ENCODE measurements at places on chromosomes 3 and 15.

DNA sequence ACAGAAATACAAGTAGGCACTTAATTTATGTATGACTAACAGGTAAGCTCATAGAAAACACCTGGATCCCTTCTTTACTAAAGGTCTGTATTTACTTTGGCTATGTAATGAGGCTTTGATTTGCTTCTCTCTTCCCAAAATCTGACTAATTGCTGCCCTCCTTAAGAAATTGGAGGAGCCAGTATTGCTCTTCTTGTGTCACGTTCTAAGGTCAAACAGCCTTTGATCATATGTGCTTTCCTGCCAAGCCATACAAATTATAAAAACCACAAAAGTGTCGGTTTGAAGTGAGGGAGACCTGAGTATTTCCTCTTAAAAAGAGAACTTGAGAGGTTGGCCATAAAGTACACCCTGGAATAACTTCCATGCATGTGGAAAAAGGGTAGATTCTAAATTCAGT lies 112.1 kb upstream of the MB21D2 start:
- no peak for DNase-seq

DNA sequence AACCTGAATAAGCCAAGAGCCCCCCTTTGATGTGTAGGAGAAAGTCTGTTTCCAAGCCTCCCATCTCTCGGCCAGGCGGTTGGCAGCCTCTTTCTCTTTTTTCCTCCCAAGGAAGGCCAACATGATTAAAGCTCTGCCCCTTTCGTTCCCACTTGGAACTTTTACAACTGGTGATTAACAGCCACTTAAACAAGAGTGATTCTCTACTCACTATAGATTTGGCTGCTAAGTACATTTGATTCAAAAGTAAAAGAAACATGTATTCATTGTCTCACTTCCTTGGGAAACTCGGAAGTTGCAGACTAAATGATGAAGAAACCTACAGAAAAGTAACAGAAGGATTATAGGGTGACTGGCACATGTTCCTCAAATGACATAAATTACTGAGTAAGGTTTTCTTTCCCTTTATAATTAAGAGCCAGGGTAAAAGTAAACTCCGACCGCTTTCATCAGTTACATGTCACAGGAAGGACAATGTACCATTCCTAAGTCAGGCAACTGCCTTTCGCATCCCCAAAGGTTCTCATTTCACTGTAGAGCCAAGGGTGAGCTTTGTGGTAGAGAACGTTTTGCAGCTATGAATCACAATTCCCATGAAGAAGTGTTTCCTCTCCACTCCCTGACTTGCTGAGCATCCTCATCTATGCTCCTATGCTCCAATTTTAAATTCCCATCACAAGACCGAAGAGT lies 72.7 kb downstream of the MB21D2 start:
- no peak for DNase-seq

DNA sequence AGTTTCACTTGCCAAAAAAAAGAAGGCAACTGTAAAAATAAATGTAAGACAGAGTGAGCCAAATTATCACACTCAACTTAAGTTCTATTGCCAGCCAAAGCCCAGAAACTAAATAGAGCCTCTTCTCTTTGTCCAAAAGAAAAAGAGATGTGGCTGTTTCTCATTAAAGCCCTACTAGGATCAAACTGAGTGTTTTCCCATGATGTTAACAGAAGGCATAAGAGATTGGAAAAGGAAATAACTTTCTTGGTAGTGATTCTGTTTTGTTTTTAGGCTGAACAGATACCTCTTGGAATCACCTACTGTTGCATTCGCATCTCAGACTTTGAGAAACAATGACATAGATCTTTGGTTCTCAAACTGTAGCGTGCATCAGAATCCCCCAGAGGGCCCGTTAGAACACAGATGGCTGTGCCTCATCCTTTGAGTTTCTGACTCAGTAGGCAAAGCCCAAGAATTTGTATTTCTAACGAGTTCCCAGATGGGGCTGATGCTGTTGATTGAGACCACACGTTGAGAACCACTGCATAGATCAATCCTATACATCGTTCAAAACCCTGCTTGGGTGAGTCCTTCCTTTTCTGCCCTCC lies 42.5 kb upstream of the SRGAP3 start:
- DNase-seq: no peak

- DNase-seq: no peak
These were observed 10.7 kb downstream of the MUC20 start for GRCh38 chr3:195731356-195731905.

DNA sequence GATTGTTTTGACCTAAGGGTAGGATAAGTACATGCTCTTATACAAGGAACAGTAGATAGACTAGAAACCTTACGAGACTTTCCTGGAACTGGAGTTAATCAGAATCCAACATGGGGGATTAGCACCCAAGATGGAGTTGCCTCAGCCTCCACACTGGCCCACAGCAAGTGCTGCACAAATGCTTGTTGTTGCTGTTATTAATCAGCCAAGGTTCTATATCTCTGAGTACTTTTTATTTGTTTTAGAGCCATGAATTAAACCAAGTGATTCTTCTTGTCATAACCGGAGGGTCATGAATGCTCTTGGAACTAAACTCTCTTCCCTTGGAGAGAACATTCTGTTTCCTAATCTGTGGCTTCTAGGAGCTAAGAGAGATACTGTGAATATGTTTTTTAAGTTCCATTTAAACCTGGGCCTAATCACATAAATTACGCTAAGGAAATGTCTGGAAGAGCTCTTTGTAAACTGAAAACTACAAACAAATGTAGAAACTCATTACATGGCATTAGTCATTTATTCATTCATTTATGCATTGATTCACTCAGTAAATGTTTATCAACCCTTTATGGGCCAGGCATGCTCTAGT lies 5.7 kb upstream of the IL16 start:
- no peak for DNase-seq

GRCh38 chr3:171013822-171014748 lies 12.4 kb downstream of the SLC2A2 start:
- no peak for DNase-seq

DNA sequence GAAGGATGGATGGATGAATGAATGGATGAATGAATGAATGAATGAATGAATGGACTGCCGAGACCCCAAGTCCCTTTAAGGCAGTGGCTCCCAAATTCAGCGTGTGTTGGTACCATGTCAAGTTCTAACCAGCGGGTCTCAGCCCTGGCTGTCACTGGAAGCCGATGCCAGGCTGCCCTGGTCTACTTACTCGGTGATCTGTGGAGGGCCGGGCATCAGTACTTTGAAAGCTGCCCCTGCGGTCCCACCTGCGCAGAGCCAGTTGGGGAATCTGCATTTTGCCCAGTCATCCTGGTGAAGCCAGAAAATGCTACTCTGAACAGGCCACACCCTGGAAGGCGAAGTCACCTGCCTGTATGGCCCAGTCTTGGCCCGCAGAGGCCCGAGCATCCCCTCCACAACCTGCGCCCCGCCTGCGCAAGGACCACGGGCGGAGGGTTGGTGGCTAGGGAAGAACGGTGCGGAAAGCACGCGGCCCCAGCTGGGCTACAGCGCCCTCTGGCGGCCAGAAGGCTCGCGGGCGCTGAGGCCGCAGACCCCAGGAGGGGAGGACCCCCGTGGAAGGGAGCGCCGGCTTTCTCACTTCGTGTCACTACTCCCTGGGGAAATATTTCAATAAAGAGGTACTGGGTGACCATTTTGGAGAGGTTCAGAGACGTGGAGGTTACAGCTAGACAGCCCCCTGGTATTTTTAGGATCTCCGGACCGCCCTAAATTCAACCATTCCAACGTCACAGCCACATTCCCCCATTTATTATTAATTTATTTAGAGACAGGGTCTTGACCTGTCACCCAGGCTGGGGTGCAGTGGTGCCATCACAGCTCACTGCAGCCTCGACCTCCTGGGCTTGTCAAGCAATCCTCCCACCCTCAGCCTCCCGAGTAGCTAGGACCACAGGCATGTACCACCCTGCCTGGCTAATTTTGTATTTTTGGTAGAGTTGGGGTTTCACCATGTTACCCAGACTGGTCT lies 34.9 kb downstream of the PRKCD start:
- peak; percentile 33 for DNase-seq

DNA sequence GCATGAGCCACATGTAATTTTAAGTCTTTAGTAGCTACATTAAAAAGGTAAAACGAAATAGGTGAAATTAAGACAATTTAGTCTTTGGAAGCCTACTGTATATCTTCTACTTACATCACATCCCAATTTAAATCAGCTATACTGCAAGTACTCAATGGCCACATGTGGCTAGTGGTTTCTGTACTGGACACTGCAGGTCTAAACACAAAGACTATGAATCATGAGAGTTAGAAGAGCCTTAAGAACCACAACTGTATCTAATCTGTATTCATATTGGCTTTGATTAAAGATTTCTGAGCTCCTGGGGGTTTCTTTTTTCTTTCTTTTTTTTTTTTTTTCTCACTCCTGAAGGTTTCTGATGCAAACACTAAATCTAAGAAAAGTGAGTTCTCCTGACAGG lies 2.3 kb upstream of the EIF1B start:
- no peak for DNase-seq

DNA sequence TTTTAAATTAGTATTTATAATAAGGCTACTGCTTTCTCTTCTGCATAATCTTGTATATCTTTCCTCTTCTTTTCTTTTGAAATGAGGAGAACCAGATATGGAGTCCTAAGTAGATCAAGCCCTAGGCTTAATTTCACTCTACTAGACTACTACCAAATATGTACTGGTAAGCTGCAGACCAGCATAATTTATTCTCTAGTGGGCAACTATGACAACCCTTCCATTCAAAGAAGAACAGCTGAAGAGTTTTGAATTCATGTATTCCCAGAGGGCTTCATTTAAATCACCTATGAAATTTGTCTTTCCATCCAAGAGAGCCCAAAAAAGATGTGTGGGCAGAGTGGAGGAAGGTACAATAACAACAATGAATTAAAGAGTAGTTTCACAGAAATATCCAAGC lies 10.0 kb downstream of the RAD18 start:
- DNase-seq: no peak

GRCh38 chr3:63977893-63978292 lies 45.4 kb downstream of the PSMD6 start:
- no peak for DNase-seq

- DNase-seq: peak; percentile 76
These were observed 19.7 kb downstream of the TM4SF4 start for GRCh38 chr3:149494022-149494758.

GRCh38 chr3:23241256-23241655 lies 38.1 kb downstream of the UBE2E2 start:
- no peak for DNase-seq

GRCh38 chr3:149470381-149470780 lies 4.1 kb upstream of the TM4SF4 start:
- DNase-seq: no peak

DNA sequence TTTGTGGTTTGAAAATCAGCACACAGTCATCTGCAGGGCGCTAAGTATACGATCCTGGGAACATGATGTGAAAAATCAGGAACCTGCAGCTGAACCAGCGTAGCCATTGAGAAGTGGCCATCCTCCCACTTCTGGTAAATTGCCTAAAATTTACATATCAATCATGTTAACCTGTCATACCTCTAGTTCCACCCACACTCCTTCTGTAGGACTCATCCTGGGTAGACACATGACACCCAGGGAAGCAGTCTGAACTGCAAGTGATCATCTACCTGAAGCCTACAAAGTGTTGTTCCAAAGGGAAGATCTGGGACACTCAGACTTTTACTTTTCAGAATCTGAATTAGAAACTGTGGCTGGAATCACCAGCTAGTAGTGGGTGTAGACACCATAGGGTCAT lies 5.5 kb upstream of the PSMD6 start:
- DNase-seq: no peak

DNA sequence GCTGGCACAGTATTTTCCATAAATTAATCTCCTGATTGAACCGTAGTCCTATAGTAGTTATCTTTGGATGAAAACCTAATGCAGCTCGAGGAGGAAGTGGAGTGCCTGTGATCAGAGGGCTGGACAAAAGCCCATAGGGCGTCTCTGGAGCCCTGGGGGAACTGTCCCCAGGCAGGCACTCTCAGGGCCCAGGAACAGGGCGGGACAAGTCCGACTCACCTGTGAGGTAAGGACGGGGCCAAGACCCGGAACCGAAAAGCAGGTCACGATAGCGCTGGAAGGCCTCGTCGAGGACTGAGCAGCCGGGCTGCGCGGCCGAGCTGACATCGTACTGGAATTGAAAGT lies 341 bp downstream of the HEXA start:
- DNase-seq: peak; percentile 3

- DNase-seq: no peak
These were observed 66.5 kb downstream of the CTNNB1 start for GRCh38 chr3:41265823-41266273.

GRCh38 chr15:42232606-42233005 lies 24.5 kb upstream of the VPS39 start:
- DNase-seq: no peak

GRCh38 chr3:100047455-100048141 lies 66.7 kb downstream of the FILIP1L start:
- no peak for DNase-seq

GRCh38 chr3:78148986-78149717 lies 1109.3 kb downstream of the ROBO2 start:
- DNase-seq: no peak

DNA sequence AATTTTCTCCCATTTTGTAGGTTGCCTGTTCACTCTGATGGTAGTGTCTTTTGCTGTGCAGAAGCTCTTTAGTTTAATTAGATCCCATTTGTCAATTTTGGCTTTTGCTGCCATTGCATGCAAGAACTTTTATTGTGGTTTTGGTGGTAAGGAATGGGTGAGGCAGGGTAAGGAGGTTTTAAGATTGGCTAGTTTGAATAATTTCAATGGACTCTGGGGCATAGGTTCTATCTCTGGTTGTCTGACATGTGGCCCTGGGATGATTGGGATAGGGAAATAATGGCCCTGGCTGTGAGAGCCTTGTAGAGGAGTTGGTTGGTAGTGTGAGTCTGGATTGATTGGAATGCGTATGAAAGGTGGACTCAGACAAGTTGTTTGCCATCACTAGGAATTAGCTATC lies 38.0 kb downstream of the SEC22A start:
- DNase-seq: no peak

DNA sequence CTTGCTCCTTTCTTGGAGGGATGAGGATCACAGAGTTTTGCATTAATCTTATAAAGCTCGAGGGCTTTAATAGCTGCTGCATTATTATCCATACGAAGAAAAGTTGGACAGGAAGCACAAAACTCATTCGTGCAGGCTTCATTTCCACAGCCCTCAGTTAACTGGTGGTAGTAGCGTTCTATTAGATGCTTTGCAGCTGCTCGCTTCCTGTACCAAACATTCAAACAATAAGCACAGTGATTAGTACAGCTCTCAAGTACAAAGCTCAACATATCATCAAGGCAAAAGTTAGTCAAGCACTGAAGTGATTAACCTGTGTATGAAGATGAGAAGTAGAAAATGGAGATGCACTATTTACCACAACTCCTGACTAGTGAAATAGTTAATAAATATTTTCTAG lies 63.3 kb downstream of the UBE3A start:
- DNase-seq: no peak

DNA sequence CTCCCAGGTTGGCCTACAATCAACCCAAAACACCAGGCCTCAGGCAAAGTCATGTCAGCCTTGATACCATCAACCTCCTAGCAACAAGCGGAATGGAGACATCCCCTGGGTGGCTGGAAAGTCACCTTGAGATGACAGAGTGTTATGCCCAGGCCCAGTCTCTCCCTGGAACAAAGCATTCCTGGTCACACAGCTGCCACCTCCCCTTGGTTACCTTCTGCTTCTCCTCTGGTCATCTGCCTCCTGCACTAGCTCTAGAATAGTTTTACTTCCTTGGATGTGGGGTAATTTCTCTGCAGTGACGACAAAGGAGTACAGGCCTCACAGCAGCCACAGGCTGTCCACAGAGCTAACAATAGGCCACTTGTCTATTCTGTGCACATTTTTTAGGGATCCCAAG lies 114.9 kb downstream of the RFTN1 start:
- DNase-seq: no peak

- no peak for DNase-seq
These were observed 134.3 kb downstream of the POLQ start for GRCh38 chr3:121411523-121411922.

- DNase-seq: no peak
These were observed 2.5 kb downstream of the EEFSEC start for GRCh38 chr3:128155616-128156360.

Data from NT2/D1 (cell line).